Sciatic nerve (tissue), 2 donors: ENCODE measurements at places on chromosomes 2 and 18. TPM values are rescaled to one million over a fixed set of nuclear protein-coding genes. Genes with fewer than 3 reads are reported as not detected.

The STARD6 gene
- total RNA-seq: 0.85 TPM

The CROCC2 gene
- 0.18 TPM for total RNA-seq

The IL36RN gene
- not detected for total RNA-seq

The FOXI3 gene
- total RNA-seq: not detected

The DSC3 gene
- total RNA-seq: 2.9 TPM
